ENCODE measurements at places on chromosomes 16 and 17.

DNA sequence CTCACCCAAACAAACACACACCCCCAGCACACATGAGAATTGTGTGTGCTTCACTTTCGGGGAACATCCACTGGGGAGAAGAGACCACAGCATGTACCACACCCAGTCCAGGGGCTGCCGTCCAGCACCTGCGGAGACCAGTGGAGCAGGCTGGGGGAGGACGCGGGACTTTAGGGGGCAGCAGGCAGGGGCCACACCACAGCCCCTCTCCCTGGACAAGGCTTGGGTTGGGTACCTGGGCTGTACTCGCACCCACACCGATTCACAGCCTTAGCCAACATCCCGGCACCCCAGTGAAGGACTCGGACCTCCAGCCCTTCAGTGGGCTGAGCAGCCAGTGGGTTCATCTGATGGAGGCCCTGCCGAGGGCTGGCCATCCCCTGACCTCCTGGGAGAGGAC, 63.3 kb downstream of the RBFOX3 start:
- DNase-seq, result no peak

DNA sequence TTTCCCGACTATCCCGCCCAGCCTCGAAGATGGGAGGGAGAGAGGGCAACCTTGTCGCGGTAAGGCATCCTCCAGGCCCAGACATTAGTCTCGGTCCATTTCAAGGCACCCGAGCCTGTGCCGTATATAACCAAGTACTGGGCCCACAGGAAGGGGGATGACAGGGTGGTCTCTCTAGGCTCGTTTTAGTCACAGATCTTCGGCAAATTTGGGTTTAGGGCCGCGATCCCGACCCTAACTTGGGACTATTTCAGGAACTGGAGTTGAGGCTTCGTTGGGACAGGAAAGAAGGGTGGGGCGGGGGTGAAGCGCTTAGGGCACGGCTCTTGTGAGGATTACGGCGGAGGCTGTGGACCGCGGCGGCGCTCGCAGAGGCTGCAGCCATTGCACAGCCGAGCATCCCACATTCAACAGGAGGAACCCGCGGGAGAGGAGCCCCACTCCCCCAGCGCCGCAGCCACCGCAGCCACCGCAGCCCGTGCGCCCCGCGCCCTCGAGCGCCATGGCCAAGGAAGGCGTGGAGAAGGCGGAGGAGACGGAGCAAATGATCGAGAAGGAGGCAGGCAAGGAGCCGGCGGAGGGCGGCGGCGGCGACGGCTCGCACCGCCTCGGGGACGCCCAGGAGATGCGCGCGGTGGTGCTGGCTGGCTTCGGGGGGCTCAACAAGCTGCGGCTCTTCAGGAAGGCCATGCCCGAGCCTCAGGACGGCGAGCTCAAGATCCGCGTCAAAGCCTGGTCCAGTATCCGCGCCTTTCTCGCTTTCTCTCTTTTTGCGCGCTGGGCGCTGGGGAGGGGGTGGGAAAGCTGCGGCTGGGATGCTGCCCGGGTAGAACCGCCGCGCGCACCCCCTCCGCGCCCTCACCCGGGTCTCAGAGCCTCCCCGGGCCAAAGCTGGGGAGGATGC, at the start of gene VAT1L:
TSS of gene VAT1L (plus strand) at position 384 of the 904 bp plus-strand sequence. CDS start at position 503, 119 bp downstream.
- DNase-seq, result peak; percentile 15

DNA sequence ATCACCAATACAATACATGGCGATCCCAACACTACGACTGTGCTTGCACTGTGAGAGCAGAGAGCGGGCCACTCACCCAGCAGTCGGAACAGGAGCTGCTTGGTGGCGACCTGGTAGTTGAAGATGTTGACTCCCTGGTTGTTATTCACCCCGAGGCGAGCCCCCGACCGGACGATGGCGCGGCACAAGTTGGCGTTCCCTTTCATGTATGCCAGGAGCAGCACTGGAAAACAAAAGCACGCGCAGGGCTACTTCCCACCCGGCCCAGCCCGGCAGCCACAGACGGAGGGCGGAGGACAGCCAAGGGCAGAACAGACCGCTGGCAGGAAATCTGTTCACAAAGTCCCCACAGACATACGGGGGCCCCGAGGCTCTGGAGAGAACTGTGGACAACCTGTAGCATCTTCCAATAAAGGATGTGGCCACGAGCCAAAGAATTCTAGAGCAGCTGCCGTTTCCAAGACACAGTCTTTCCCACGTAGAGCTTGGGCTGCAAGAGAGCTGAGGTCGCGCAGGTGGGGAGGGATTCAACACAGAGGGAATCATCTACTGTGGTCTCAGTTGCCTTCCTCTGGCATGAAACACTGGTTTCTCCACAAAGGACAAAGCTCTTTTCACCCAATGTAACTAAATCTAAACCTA, 27.8 kb downstream of the CYB5D2 start:
- no peak for DNase-seq

GRCh38 chr16:68460067-68460466, 11.8 kb upstream of the SMPD3 start:
- no peak for DNase-seq

- peak; percentile 33 for DNase-seq
These were observed 175.4 kb downstream of the AATF start for GRCh38 chr17:37123941-37124820.

DNA sequence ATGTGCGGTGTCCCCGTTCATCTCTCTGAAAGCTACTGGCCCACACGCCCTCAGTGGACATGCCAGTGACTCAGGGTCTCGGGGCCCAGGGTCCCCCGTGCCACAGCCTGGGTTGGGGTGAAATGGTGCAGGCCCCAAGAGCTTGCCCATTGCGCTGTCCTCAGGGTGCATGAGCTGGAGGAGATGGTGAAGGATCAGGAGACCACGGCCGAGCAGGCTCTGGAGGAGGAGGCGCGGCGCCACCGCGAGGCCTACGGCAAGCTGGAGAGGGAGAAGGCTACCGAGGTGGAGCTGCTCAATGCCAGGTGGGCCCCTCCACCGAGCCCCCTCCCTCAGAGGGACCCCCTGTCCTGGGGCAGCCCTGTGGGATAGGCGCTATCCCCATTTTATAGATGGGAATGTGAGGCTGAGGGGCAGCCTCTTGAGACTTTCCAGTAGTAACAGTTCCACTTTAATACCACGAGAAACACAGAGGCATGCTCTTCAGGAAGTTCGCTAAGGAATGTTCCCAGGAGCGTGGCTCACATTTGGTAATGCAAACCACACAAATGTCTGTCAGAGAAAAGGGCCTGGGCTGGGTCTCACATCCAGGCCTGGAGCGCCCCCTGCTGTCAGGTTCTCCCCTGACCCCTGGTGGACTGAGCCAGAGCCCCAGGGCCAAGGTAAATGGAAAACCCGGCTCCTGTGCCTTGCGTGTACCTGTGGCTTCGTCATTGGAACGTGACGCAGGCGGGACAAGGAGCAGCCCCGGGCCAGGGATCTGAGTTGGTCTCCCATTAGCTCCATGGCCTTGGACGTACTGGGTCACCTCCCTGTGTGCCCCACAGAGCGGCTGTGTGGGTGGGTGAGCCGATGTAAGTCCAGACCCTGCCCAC, 133.7 kb downstream of the RAB11FIP4 start:
- DNase-seq, result peak; percentile 83

- no peak for DNase-seq
These were observed 5.2 kb downstream of the PRSS53 start for GRCh38 chr16:31083556-31083955.

- DNase-seq, result no peak
These were observed 23.0 kb downstream of the SLC35G3 start for GRCh38 chr17:35170968-35171771.

- no peak for DNase-seq
These were observed 8.7 kb upstream of the ETV4 start for GRCh38 chr17:43554857-43555256.

DNA sequence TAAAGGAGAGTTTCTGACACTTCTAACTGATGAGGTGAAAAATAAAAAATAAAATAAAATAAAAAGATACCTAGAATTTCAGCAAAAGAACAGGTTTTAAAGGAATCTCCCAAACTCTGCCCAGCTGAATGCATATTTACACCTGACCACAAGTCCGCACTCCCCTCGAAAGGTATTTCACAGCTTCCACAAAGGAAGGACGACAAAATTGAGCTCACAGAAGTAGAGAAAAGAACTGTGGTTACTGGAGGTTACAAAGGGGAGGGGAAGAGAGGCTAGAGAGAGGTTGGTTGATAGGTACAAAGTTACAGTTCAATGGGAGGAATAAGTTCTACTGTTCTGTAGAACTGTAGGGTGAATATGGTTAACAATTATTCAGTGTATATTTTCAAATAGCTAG, 5.0 kb downstream of the LITAF start:
- no peak for DNase-seq

- no peak for DNase-seq
These were observed 52.7 kb upstream of the FOXF1 start for GRCh38 chr16:86457501-86458148.

DNA sequence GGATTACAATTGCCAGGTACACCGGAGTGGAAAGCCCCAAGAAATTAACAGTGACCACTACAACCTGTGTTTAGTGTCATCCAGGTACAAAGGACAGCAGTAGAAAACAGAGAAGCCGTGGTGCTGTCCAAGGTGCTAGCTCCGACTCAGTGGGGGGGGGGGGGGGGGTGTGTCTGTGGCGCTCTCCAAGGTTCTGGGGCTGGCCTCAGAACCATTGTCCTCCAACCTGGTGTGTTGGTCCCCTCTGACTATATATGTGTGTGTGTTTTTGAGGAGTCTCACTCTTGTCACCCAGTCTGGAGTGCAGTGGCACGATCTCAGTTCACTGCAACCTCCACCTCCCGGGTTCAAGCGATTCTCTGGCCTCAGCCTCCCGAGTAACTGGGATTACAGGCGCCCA, 5.8 kb upstream of the ZNF23 start:
- DNase-seq, result no peak

DNA sequence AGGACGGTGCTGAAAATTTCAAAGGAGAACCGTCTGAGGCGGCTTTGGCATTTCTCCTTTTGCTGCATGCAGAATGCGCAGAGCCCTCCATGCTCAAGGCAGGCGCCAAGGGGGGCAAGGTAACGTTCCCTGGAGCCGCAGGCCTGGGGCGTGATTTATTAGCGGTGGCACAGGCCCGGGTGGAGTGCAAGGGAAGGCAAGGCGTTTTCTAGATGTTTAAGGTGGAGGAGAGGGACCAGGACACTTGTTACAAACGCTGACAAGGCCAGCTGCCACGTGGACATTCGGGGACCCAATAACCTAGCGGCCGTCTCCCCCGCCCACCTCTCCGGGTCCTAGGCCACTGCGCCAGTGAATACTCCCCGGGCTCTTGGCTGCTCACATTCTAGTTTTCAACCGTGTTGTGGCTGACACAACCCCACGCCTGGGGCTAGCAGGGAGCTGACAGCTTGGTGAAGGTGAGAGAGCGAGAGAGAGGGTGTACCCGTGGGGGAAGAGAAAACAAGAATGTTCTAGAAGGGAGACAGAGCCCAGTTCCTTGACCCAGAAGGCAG, 250.1 kb downstream of the C16orf95 start:
- no peak for DNase-seq

GRCh38 chr17:14084955-14085354, 15.7 kb downstream of the COX10 start:
- DNase-seq, result no peak

DNA sequence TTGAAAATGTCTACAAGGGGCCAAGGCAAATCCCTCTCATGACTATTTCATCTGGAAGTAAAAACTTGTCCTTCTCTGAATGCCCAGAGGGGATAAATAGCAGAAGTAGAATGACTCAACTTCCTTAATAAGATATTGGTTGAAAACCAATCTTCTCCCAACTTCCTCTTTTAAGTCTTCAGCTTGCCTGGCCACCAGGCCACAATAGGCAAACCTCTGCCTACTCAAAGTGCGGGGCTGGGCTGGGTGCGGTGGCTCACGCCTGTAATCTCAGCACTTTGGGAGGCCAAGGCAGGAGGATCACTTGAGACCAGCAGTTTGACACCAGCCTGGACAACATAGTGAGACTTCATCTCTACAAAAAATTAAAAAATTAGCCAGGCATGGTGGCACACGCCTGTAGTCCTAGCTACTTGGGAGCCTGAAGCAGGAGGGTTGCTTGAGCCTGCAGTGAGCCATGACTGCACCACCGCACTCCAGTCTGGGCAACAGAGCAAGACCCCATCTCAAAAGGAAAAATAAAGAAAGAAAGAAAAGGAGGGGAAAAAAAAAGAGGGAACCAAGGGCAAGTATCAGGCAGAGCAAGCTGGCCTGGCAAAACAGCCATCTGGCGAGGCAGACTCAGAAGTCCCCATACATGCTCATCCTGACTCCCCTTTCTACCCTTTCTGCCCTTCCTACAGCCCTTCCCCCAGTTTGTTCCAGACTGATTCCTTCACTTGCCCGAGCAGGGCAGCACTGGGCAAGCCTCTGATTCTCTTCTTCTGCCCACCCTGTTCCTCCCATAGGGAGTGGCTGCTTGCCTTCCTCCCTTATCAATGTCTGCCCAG, 20.6 kb downstream of the MAP3K14 start:
- DNase-seq, result peak; percentile 88

DNA sequence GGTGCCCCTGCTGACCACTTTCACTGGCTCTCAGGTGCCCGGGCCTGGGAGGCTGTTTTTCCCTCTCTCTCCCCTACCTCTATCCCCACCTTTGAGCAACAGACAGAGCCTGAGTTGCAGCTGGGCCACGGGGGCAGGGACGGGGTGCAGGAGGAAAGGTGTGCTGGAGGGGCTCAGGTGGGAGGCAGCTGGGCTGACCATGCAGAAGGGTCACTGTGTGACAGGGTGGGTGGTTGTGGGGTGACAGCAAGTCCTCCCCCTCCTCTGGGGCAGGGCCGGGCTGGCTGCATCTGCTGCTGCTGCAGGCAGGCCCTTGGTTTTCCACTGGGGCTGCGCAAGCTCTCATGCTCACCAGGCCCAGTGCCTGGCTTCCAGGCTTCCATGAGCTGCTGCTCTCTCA, 6.6 kb downstream of the ZNF319 start:
- no peak for DNase-seq

DNA sequence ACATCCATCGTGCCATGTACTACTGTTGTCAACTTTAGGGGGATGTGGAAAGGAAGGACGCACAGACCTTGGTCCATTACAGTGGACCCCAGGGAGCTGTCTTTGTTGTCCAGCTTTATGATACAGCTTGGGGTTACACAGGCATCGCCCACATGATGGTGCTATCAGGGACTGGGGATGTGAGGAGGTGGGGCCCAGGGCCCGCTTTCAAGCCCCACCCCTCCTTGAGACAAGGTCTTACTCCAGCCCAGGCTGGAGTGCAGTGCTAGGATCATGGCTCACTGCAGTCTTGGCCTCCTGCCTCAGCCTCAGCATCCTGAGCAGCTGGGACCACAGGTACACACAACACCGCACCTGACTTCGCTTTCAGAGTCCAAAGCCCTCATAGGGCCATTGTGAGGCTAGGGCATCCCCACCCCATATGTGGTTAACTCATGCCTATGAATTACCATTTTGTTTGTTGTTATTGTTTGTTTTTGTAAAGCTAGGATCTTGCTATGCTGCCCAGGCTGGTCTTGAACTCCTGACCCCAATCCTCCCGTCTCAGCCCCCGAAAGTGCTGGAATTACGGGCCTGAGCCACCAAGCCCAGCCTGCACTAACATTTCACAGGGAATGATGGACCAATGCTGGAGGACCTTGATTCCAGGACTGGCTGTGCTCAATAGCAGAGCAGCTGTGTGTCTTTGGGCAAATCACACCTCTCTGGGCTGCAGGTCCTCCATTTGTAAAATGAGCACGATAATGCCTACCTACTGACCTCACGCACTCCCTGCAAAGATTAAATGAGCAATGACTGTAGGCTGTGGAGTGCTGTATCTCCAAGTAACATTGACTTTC, 17.2 kb downstream of the ST3GAL2 start:
- DNase-seq, result no peak
